ENCODE measurements at places on chromosomes 11 and 22.

DNA sequence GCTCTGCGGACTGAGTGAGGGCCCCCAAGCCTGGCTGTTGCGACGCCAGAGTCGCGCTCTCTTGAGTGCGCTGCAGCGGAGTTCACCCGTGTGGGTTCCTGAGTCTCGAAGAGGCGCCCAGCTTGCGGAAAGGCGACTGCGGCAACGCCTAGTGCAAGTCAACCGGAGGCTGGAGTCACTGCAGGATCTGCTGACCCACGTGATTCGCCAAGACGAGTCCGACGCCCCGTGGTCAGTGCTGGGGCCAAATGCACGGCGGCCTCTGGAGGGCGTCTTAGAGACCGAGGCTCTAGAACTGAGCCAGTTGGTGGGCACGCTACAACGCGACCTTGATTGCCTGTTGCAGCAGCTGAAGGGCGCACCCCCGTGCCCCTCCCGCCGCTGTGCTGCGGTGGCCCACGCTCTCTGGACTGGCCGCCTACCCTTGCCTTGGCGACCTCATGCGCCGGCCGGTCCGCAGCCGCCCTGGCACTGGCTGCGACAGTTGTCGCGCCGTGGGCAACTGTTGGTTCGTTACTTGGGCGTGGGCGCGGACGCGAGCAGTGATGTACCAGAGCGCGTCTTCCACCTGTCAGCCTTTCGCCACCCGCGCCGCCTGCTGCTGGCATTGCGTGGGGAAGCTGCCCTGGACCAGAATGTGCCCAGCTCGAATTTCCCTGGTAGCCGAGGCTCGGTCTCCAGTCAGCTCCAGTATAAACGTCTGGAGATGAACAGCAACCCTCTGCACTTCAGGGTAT lies 32.6 kb downstream of the RRP8 start:
- no peak for DNase-seq

- DNase-seq, result no peak
Measured at GRCh38 chr11:71266114-71266833, 13.9 kb upstream of the SHANK2 start.

- no peak for DNase-seq
Measured at GRCh38 chr22:16804882-16805281, 20.3 kb downstream of the XKR3 start.

DNA sequence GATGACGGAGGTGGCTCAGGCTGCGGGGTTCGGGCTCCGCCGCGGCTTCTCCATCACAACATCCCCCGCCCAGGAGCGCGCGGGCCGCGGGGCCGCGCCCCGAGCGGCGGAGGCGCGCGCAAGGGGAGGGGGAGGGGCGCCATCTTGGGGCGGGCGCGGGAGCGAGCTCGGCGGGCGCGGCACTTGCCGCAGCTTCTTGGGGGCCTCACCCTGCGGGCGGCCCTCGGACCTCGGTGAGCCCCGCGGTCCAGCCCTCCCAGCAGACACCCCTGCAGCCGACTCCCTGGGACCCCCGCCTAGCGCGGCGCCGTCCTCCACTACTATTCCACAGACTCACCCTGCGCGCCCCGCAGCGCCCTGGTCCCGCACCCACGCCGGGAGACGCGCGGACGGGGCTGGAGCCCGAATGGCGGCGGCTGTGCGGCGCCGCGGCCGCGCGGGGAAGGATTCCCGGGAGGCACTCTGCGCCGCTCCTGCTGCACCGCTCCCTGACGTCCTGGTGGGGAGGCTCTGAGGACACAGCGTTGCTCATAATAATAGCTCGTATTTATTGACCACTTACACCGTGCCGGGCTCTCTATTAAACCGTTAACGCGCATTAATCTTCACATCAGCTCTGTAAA lies at the start of gene APBB1:
Gene APBB1 (minus strand): TSS at position 86 of the 623 bp plus-strand sequence. CDS start 7,747 bp downstream, outside the sequence.
- DNase-seq, result no peak

DNA sequence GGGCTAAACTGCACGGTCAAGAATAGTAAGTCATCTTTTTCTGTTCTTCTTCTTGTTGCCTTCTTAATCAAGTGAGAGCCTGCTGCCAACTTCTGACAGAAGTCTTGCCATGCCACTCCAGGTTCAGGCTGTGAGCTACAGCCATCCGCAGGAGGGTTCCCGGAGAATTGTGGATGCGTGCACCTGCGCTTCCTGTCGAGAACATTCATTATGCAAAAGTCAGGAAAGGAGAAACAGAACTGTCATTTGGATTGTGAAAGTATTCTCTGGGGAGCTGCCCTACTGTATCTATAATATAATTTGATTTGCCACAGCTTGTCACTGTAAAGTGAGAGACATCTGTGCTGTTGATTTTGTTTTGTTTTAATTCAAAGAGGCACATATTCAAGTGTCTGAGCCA lies 12.3 kb downstream of the IL17RA start:
- peak; percentile 26 for DNase-seq

GRCh38 chr11:116853461-116854073 lies 16.1 kb upstream of the APOA1 start:
- DNase-seq, result no peak

DNA sequence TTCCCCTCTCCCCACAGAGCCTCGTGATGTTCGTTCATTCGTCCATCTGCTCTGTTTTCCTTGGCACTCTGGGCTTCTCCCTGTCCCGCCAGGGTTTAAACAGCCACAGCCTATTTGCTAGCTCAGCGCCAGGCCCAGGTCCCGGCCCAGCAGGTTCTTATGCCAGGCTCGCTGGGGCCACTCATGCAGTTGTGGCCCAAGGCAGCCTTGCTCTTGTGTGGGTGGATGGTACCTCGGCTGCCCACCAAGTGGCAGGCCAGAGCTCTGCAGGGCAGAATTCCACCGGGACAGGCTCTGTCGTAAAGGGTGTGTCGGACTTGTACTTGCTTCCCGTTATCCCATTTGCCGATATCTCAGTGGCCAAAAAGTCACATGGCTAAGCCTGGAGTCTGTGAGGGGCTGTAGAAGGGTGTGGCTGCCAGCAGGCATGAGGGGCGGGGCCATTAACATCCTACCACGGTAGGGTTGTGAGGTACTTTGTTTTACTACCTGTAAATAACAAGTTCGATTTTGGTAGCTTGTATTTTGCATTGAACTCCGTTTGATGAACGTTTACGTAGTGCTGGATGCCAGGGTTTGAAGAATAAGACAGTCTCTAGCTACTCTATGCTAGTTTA lies 7.9 kb downstream of the FAM118A start:
- DNase-seq, result no peak

DNA sequence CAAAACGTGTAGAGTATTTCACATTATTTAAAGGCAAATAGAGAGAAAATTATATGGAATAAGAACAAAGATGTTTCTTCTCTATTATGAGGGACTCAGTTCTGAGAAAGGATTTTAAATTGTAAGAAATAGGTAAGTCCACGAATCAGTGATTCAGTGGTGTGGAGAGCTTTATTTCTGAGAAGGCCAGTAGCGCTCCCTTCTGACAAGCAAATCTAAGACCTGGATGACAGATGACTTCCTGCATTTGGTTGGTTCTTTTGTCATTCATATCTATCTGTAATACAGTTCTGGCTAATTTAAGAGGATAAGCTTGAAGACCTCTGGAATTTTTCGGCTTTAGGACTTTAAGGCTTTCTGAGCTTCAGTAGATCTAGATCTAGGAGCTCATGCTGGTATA lies 7.0 kb downstream of the CD3E start:
- DNase-seq, result no peak

DNA sequence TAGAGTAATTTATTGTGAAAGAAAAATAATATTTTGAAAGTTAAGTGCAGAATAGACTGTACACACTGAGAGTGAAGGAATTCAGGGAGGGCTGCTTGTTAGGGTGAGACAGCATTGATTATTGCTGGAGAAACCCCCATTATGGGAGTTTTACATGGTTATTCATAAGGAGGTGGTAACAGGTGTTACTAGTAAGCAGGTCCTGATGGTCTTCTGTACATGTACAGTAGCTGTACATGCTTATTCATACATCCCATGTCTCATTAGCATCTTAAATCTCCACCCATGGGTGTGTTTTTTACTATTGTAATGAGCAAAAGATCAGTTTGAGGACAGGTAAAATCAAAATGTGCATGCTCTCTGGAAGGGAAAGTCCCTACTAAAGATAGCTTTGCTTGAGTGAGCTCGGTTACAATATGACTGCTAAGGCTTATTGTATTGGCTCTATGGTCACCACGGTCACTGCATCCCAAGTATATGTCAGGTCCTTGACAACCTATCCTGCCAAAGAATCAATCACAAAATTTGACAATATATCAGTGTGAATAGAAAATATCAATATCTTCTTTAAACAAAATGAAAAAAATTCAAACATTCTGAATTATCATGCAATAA lies 6.2 kb downstream of the KDM4F start:
- DNase-seq, result no peak

- no peak for DNase-seq
Measured at GRCh38 chr11:78390809-78391208, 26.8 kb downstream of the GAB2 start.

- no peak for DNase-seq
Measured at GRCh38 chr22:29060251-29060869, 1.3 kb downstream of the C22orf31 start.

DNA sequence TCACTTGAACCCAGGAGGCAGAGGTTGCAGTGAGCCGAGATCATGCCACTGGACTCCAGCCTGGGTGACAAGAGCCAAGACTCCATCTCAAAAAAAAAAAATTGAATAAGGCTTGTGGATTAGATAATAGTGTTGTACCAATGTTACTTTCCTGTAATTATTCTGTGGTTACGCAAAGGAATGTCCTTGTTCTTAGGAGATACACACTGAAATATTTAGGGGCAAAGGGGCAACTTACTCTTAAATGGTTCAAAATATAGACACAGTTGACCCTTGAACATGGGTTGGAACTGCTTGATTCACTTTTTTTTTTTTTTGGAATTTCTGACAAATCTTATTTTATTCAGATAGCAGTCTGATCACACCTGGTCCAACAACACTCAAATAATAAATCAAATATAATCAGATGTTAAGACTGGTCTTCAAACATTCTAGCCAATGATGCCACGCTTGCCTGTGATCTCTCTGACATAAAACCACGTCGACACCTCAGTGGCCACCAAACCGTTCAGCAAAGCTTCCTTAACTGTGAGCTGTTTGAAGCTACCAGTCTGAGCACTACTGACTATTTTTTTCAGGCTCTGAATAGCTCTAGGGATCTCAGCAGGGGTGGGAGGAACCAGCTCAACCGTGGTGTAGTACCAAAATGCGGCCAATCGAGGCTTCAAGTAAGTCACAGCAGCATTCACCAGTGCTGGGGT lies 710 bp downstream of the ATP5MGL start:
- no peak for DNase-seq

GRCh38 chr11:67277231-67277961 lies 11.1 kb downstream of the GRK2 start:
- DNase-seq, result no peak

- no peak for DNase-seq
Measured at GRCh38 chr11:77372726-77373125, 71.2 kb upstream of the GDPD4 start.

DNA sequence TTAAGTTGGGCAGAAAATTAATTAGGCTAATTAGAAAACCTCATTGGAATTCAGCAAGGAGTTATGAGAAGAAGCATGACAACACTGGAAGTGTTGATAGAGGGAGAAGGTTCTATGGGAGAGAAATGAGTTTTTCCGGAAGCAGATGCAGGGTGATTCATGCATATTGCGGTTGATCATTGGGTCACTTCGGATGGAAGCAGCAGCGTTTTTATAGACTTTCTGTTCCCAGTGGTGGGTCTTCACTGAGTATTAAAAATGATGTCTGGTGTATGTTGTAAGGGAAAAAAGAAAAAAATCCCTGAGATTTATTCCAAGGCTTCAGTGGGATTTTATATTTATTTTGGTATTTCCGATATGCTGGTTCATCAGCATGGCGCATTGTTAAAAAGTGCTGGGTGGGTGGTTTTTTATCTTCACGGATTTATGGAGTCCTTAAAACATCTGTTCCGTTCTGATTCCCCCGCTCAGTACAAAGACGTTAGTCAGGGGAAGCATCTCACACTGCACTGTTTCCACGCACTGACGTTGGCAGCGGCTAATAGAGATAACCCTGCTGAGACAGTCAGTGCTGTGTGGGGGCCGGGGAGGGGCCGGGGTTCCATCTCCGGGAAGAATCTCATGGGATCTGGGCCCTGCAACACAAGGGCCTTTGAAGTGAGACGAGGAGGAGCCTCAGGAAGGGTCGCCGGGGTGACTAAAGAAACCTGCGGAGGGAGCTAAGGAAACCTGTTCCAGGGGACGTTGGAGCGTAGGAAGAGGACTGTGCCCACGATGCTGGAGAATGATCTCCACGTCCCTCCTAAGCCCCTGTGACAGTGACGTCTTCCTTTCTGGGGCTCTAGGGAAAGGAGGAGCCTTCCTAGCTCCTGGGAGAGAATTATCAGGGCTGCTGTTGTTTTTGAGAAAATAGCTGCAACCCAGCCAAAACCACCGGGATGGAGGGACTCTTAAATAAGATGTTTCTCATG lies 390.0 kb downstream of the NTM start:
- DNase-seq, result no peak

GRCh38 chr22:37844904-37845329 lies 783 bp upstream of the ANKRD54 start:
- DNase-seq, result no peak

DNA sequence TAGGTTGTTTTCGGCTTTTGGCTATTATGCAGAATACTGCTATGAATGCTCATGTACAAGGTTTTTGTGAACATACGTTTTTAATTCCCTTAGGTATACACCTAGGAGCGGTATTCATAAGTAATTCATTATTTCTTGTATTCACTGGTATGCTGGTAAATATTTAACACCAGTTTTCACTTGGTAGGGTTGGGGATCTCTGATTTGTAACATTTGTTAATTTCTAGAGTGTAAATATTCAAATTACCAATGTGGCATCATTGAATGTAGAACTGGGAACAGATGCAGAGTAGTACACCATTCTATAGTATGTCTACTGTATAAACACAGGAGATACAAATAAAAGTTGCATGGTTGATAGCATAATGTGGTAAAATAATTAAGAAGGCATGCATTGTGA lies 16.3 kb downstream of the GVQW3 start:
- no peak for DNase-seq

DNA sequence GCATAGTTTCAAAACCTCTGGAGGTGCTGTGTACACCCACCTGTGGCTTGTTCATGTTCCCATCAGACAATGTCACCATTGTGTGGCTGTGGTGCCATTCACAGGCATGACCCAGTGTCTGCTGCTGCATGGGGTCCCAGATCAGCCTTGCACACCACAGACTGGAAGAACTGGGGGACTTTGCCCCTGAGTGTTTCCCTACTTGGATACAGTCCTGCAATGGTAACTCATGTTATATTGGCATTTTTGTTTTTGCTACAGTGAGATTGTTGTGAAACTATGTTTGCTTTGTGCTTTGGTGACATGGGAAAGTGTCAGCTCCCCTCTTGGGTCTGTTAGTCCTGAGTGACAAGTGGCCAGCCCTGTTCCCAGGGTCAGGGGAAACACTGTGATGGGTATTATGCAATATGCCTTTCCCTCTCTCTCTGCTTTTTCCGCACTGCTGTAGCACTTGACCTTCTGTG lies 108.8 kb downstream of the NAV2 start:
- DNase-seq, result no peak

- no peak for DNase-seq
Measured at GRCh38 chr11:2990617-2991451, 1.3 kb downstream of the NAP1L4 start.

GRCh38 chr11:108886660-108887009 lies 221.8 kb downstream of the DDX10 start:
- no peak for DNase-seq

- DNase-seq, result no peak
Measured at GRCh38 chr11:7587712-7588111, 73.9 kb downstream of the PPFIBP2 start.
